Liver (tissue), 10 donors: ENCODE measurements at places on chromosomes 12 and 14. TPM values are rescaled to one million over a fixed set of nuclear protein-coding genes. Genes with fewer than 3 reads are reported as not detected.

GRCh38 chr14:58131386-58131785 lies 20.6 kb downstream of the ARMH4 start:
- no peak for DNase-seq

DNA sequence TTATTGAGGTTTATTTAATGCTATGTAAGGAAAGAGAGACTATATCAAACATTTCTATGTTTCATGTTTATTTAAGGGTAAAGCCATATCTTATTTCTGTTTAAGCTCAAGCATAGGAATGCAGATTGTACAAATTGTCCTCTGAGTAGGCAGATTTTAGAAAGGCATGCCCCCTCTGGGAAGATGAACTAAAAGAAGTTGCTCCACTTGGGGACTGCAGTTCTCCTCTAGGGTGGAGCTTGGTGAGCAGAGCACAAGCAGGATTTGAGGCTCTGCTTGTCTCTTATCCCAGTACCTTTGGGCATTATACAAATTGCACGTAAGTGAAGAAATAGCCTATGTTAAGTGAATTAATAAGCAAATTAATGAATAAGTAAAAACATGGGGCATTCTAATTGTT lies 96.2 kb upstream of the PDE3A start:
- DNase-seq: no peak

Gene KRT78
- not detected for total RNA-seq

- DNase-seq: no peak
Measured at GRCh38 chr14:92585981-92586937, 72.7 kb downstream of the RIN3 start.

GRCh38 chr14:92613008-92613658 lies 99.6 kb downstream of the RIN3 start:
- peak; percentile 63 for DNase-seq

- no peak for DNase-seq
Measured at GRCh38 chr12:1544996-1545700, 49.2 kb downstream of the FBXL14 start.

- DNase-seq: no peak
Measured at GRCh38 chr12:102513739-102514138, 33.4 kb upstream of the IGF1 start.

DNA sequence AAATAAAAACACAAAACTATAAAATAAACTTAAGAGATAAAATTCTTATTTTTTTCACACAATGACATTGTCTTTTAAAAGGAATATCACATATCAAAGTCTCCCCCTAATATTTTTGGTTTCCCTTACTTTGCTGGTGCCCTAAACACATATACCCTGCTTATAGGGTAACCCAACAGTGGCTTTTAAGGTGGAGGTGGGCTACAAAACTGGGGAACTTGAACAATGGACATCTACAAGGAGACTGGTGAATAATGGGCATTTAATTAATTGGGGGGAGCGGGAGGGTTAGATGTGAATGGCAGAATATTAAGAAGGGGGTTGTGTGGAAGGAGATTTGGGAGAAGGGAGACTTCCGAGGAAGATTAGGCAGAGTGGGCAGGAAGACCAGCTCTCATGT lies 9.6 kb downstream of the B4GALNT1 start:
- DNase-seq: no peak

DNA sequence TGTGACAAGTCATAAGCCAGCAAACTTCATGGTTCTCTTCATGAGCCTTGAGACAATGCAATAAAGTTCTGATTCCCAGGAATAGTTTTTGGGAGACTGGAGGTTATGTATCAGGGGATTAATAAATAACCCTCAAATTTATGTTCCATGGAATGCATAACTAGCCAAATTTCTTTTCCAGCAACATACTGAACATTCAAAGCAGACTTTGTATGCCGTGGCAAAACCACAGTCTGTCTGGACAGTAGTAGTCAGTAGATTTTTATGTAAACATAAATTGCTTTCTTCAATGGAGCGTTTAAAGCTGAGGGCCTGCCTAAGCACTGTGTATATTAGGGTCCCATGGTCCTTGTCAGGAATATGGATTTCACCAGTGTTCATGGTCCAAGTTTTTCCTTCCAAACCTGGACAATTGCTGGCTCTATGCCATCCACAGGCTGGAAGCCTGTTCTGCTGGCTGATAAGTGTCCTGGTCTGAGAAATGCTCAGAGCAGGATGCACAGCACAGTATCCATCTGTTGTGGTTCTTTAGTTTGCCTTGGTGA lies 144.9 kb downstream of the SRGAP1 start:
- DNase-seq: no peak

DNA sequence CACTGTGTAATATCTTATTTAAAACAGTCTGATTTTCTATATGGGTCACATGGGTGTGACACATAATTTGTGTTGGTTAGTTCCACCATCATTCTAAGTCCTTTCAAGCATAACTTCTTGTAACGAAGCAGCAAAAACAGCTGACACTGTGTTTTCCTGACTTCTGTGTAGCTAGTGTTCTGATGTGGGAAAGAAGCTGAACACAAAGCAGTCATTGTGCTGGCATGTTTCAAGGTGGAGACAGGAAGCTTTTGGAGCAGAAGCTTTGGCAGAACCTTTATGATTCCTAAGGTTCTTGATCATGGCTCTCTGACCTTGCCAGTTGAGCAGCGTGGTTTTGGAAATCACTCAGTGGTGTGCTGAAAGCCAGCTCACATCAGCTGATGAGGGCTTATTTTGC lies 351.7 kb upstream of the MDGA2 start:
- no peak for DNase-seq

Gene SSPN
- total RNA-seq: 0.33 TPM

DNA sequence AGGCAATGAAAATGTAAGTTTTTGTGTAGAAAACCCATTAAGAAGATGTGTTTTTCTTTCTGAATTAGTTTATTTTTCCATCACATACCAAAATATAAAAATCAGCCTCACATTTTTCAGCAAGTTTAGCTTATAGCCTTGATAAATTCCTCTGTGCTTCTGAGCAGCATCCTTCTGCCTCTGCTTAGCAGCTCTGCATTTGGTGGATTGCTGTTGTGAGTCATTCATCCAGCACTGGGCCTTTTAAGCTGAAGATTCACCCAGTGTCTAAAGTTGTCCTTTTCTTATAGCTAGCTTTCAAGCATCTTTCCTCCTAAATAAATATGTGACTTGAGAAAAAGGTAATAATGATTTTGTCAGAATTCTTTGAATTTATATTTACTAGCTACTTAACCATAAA lies 206.1 kb downstream of the PCNX1 start:
- DNase-seq: no peak

DNA sequence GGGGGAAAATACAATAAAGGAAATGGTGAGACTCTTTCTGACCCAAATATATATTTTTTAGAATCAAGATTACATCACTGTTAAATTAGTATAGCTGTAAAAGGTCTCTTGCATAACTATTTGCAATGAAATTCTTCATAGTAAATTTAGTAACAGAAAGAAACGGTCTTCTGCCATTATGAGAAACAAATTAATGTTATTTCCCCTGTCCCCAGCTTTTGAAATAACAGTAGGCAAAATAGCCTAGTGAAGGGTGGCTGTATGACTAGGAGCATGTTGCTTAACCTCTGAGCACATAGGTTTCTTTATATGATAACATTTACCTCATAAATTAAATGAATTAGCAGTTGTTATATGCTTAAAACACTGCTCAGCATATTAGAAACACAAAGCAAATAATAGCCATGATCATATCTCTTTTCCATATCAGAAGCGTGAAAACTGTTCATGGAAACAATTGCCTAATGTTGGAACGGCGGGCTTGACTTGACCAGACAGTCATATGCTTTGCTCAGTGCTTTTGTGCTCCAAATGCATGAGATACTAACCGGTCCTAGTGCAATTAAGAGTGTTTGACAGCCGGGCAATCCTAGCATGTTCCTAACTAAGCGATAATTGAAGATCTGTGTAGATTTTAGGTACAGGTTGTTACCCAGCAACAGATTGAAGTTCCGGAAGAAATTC lies 24.0 kb downstream of the BHLHE41 start:
- no peak for DNase-seq

DNA sequence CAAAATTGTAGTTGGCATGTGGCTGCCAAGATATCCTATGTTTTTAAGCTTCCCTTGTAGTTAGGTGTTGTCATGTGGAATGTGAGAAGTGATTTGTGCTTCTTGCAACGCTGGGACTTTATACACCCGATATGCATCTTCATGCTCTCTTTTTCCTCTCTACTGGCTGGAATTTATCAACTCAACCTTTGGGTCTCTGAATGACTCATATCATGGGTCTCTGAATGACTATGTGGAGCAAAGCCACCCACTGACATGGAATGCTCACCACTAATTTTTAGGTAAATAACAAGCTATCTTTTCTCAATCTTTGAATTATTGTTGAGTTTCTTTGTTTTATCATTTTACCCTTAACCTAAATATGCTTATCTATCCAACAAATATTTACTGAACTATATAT lies 144.6 kb downstream of the ATP23 start:
- DNase-seq: no peak

GRCh38 chr12:54004063-54004840 lies 4.3 kb downstream of the HOXC9 start:
- no peak for DNase-seq

DNA sequence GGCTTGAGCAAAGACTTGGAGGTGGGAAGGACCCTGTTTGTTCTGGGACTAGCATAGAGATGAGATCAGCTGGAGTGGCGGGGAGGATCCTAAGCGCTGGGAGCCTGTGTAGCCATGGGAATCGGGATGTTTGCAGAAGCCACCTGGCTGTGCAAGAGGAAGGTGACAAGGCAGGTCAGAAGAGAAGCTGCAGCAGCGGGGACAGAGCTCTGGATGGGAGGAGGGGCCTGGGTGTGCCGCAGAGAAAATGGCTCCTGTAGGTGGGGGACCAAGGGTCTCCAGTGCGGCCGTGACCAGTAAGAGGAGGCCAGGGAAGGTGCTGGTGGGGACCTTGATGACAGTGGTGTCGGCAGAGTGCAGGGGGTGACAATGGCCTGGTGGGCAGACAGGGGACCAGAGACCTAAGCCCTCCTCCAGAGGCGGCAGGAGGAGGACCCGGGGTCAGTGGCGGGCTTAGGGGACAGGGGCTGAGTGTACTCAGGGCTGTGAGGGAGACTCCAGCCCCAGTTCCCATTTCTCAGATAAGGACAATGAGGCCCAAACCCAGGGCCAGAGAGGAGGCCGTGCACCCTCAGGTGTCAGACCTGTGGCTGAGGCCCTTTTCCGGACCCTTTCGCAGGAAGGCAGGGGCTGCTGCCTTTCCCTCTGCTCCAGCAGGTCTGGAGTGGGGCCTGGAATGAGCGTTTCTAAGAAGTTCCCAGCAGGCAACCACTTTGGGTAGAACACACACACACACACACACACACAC lies 206.6 kb upstream of the RTL1 start:
- peak; percentile 29 for DNase-seq
